AG20443 (cell line): ENCODE measurements at places on chromosomes 12 and 14.
A peak's percentile ranks its signal among the peaks of the same experiment; 100 is the strongest.

DNA sequence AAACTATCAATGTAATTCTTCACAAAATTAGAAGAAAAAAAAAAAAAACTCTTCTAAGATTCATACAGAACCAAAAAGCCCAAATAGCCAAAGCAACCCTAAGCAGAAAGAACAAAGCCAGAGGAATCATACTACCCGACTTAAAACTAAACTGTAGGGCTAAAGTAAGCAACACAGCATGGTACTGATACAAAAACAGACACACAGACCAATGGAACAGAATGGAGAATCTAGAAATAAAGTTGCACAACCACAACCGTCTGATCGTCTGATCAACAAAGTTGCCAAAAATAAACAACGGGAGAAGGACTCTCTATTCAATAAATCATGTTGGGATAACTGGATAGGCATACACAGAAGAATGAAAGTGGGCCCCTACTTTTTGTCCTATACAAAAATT, 16.9 kb downstream of the CDK17 start:
- DNase-seq, result no peak

GRCh38 chr12:49413796-49414195, 46.5 kb downstream of the SPATS2 start:
- no peak for DNase-seq

- peak; percentile 39 for DNase-seq
Observed at GRCh38 chr14:36655963-36656686, 5.5 kb upstream of the PAX9 start.

- no peak for DNase-seq
Observed at GRCh38 chr12:21879312-21879711, 61.9 kb downstream of the ABCC9 start.

GRCh38 chr12:85946375-85946774, 72.3 kb downstream of the NTS start:
- no peak for DNase-seq

- DNase-seq, result no peak
Observed at GRCh38 chr14:58439476-58439875, 12.0 kb downstream of the KIAA0586 start.

GRCh38 chr12:89354612-89355067, 2.3 kb upstream of the DUSP6 start:
- DNase-seq, result no peak

DNA sequence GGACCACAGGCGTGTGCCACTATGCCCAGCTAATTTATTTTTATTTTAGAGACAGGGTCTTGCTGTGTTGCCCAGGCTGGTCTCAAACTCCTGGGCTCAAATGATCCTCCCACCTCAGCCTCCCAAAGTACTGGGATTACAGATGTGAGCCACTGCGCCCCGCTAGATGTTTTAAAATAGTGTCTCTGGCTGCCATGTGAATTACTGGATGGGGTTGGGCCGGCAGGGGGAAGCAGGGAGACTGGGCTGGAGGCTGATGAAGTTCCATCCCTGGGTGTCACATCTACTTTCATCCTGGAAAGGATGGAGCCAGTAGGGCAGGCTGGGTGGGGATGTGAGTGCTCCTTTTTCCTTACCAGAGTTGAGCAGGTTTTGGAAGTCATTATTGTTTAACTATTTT, 46.1 kb downstream of the DNAH10 start:
- peak; percentile 66 for DNase-seq

- DNase-seq, result no peak
Observed at GRCh38 chr12:53067074-53067992, 11.9 kb downstream of the SPRYD3 start.

- DNase-seq, result peak; percentile 38
Observed at GRCh38 chr12:89695100-89695499, 13.5 kb downstream of the ATP2B1 start.

GRCh38 chr12:117699118-117699517, 269.7 kb downstream of the KSR2 start:
- no peak for DNase-seq

DNA sequence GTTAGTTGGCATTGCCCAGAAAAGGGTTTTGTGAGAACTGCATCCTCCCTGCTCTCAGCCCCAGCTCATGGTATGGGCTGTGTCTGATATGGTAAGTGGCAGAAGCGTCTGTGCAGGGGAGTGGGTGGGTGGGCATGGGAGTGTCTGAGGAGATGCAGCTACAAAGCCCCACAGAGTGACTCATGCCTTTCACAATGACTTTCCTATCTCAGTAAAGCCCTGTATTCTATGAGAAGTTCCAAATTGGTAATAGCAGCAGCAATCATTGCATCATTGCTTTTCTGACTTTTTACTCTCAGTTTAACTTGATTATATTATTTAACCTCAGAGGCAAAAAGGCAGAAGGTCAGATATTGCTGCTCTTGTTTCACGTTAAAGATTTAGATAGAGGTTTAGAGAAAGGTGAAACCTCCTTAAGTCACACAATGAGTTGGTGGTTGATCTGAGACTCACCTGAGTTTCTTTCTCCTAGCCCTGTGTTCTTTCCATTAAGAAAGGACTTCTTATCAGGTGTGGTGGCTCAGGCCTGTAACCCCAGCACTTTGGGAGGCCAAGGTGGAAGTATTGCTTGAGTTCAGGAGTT, 171.7 kb downstream of the SLC5A8 start:
- no peak for DNase-seq
